ENCODE measurements at places on chromosomes 11 and 22.

GRCh38 chr22:37244114-37244921, at the start of gene RAC2:
Gene RAC2 (minus strand): TSS chr22:37244269. CDS start chr22:37244148, 121 bp downstream.
- peak; percentile 84 for DNase-seq

GRCh38 chr11:2737866-2738265, 38.1 kb upstream of the KCNQ1OT1 start:
- no peak for DNase-seq

DNA sequence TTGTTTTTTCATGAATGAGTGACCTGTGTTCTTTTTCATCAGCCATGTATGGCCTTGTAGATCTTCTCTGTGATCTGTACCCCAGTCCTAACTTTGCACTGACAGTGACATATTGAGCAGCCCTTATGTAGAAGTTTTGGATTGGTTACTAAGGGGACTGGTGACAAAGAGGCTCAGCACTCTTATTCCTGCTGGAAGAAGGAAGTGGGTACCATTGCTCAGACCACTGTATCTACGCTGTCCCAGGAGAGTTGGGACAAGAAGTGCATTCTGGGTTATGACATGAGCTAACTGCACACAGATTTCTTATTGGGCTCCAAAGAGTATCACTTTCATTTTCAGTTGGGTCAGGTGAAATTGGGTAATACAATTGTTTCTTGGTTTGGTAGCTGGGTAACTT, 107.8 kb upstream of the RASSF10 start:
- DNase-seq: no peak

GRCh38 chr11:6614446-6614845, 2.4 kb upstream of the TAF10 start:
- DNase-seq: no peak

DNA sequence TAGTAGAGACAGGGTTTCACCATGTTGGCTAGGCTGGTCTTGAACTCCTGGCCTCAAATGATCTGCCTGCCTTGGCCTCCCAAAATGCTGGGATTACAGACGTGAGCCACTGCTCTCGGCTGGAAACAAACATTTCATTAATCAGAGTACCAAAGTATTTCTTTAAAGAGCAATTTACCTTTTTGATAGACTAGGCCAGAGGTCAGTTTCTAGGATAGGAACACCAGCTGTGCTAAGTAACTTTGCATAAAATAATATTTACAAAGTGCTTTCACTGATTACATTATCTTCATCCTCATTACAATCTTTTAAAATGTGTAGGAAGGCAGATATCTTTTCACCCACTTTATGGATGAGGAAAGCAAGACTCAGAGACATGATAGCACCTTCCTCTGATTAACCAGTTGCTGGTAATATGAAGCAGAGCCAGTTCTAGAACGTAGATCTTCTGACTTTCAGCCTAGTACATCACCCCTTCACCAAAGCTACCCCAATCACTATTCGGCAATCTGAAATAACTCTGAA, 355.2 kb downstream of the SOX6 start:
- DNase-seq: no peak

GRCh38 chr11:134592391-134592990, 180.4 kb upstream of the B3GAT1 start:
- DNase-seq: no peak

- no peak for DNase-seq
These were observed 5.5 kb downstream of the JAM3 start for GRCh38 chr11:134074346-134074745.

GRCh38 chr11:72642884-72643522, 31.2 kb downstream of the PDE2A start:
- DNase-seq: peak; percentile 51

GRCh38 chr22:46612341-46612903, 7.8 kb upstream of the GRAMD4 start:
- no peak for DNase-seq

GRCh38 chr11:78801161-78801884, 226.7 kb upstream of the NARS2 start:
- no peak for DNase-seq

GRCh38 chr22:39923696-39924095, 22.8 kb downstream of the GRAP2 start:
- no peak for DNase-seq

GRCh38 chr11:105838668-105839384, 183.2 kb downstream of the MSANTD4 start:
- DNase-seq: no peak

DNA sequence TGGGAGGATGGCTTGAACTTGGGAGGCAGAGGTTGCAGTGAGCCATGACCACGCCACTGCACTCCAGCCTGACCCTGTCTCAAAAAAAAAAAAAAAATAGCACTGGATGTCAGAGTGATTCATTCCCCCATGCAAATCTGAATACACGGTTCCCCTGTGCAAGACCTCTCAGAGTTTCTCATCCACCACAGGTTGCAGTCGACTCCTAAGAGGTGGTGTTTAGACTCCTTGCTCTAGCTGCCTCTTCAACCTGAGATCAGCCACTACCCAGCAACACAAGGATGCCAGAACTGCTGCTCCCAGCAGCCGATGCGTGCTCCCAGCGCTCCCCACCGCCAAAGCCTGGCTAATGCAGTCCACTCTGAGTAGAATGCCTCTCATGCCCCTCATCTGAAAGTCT, 97.5 kb downstream of the PARVA start:
- no peak for DNase-seq

DNA sequence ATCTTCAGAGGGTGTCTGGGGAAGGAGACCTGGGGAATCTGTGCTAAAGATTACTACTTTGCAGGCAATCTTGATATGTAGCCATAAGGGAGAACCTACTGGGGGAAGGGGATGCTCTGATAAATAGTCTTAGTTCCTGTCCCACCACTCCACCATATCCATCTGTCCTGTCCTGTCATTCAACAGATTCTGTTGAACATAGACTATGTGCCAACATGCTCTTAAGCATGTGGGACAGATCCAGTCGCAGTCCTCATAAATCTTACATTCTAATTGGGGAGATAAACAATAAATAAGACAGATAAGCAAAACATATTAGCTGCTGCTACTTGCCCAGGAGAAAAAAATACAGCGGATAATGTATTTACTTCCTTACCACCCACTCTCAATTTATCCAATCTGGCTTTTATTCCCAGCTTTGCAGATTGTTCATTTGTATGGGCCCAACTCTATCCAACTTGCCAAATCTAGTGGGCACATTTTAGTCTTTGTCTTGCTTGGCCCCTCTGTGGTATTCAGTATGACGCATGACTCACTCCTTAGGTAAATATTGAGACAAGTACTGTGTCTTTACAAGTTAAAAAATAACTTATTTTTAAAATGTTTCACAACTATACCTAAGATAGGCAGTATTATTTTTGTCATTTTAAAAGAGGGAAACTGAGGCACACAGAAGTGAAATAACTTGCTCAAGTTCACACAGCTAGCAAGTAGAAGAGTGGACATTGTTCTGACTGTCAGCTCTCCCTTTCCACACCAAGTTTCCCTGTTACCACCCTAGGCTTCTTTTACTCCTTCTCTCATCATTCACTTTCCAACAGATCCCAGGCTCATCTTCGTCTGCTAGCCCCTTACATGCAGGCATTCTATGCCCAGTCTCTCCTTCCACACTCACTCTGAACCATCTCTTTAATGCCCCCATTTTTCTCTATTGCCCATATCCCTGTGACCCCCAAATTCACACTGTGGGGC, 133.6 kb upstream of the SESN3 start:
- DNase-seq: no peak

DNA sequence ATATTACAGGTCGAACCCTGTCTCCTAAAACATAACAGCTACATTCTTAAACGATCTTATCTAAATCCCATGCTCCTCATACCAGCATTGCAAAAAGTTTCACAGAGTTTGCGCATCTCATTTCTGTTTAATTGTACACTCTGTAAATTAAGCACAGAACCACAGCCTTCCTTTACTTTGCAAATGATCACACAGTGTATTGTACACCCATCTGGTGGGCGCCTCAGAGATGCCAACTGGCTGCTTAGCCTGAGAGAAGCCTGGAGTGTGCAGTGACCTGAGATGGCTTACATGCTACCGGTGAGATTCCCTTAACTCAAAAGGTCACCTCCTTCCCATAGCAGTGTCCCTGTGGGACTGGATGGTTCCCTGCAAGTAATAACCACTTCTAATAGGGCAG, 1077.3 kb downstream of the OPCML start:
- no peak for DNase-seq

- no peak for DNase-seq
These were observed 165.1 kb downstream of the CEP164 start for GRCh38 chr11:117492578-117493251.

DNA sequence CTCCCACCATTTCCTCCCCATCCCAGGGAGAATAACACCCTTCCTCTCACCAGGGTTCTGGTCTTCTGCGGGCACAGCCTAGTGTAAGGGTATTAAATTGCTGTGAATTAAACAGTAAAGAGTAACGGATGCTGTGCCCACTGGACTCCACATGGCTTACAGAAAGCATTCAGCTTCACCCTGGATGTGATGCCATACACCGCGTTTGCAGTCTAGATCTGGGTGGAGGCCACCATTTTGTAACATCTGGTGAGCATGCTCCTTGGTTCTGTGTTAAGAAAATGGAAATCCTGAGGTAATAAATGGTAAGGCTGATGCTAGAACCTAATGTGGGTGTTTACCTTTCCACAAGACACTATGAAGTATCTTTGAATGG, 331.8 kb upstream of the B3GAT1 start:
- DNase-seq: no peak

GRCh38 chr11:69052343-69053168, 3.8 kb downstream of the TPCN2 start:
- no peak for DNase-seq

DNA sequence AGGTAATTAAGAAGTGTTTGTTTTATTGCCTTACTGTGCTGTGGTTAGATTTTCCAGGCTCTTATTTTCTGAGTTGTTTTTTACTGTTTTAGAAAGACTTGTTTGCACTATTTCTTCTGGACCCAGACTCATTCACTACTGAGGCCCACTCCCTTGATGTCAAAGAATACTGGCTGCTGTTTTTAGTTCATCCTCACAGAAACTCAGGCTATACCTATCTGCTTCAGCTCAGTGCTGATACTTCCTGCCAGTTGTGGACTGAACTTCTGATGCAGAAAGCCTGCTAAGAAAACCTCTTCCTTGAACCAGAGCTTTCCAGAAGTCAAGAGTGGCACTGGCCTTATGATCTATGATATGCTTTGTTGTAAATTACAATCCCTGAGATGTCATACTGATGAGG, 15.9 kb upstream of the PIK3IP1 start:
- DNase-seq: no peak

DNA sequence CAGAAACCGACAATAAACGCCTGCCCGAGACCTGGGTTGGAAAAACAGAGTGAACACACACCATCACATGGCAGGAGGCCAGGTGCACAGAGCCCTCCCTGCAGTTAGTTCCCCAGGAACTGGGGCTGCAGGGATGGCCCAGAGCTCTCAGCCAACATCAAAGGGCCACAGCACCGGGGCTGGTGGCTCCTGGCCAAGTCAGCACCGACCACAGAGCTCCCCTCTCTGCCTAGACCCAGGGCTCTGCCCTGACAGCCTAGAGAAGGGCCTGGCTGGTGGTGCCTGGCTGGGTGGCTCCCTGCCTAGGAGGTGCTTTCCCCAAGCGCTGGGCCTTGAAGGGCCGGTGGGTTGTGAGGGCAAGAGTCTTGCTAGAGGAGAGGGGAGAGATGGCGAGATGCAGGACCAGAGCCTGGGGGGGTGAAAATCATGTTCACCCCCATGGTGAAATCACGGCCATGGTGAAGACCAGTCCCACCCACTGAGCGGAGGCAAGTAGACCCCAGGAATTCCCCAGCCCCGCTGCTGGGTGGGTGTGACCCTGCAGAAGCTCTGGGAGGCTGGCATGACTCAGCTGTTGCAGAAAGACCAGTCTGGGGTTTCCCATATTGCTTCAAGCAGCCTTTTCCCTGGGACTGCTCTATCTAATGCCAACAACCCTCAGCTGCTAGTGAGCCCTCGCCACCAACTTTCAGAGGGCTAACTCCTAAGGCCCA, 7.2 kb upstream of the BID start:
- peak; percentile 62 for DNase-seq

GRCh38 chr11:7523416-7524210, 9.8 kb downstream of the PPFIBP2 start:
- no peak for DNase-seq

GRCh38 chr11:100932474-100933100, 197.0 kb downstream of the PGR start:
- no peak for DNase-seq
